Testis (tissue), 5 donors: ENCODE measurements at places on chromosomes 3 and 15. TPM values are rescaled to one million over a fixed set of nuclear protein-coding genes. Genes with fewer than 3 reads are reported as not detected.

DNA sequence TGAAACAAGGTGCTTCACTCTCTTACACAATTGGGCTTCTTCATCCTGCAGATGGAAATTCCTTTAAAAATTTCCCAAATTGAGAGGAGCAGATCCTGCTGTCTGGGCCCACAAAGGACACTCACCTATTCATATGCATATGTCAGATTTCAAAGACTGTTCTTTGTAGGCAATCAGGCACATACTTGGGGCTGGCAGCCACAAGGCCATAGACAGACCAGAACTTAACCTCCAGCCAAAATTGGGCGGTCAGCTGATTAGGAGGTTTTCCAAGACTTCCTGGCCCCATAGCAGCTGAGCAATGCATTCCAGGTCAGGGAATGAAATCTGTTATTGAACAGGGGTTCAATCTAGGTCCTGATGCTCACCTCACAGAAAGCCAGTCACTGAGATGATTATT is 15.0 kb upstream of the HPS3 start:
- no peak for DNase-seq

DNA sequence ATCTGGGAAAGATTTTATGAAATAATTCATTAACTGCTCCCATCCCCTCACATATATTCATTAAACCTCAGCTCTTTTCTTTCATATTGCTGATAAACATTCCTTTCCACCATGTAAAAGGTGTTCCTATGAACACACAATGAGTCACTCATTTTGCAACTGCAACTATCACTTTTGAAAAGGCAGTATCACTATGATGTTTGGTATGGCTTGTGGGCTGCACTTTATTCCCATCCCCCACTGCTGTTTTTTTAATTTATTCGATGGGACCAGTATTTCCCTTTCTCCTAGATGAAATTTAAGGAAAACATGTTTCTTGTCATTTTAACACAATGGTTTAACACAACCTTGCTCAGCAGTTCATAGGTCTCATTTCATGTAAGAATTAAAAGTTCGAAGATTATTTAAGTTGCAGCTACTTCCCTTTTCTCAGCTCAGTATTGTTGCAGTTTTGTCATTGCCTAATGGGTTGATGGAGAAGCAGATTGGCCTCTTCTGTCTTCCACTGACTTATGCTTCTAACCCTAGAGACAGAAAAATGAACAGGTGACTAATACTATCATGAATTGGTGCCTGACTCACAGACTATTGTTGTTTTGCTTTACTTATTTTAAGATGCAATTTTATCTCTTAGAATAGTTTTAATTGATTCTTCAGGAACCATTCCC is 280.3 kb downstream of the ZPLD1 start:
- DNase-seq, result no peak

- peak; percentile 62 for DNase-seq
Observed at GRCh38 chr15:64892847-64893403, 18.8 kb upstream of the ANKDD1A start.

- DNase-seq, result no peak
Observed at GRCh38 chr15:63827113-63827512, 6.6 kb downstream of the HERC1 start.

SNRPA1 gene
- total RNA-seq, result 91.0 TPM

ANKRD63 gene
- total RNA-seq, result 11.8 TPM
